GM23248 (cell line): ENCODE measurements at places on chromosomes 6 and 20.

- DNase-seq, result no peak
Observed at GRCh38 chr20:61169874-61170273, 82.2 kb upstream of the CDH4 start.

GRCh38 chr20:64239449-64240242 lies 15.9 kb upstream of the PCMTD2 start:
- no peak for DNase-seq

- DNase-seq, result no peak
Observed at GRCh38 chr6:105256619-105257018, 76.8 kb upstream of the POPDC3 start.

GRCh38 chr6:12275107-12275506 lies 15.1 kb upstream of the EDN1 start:
- DNase-seq, result peak; percentile 30

GRCh38 chr6:254016-254415 lies 38.3 kb upstream of the DUSP22 start:
- peak; percentile 49 for DNase-seq

- no peak for DNase-seq
Observed at GRCh38 chr6:139600919-139601475, 226.5 kb upstream of the CITED2 start.

DNA sequence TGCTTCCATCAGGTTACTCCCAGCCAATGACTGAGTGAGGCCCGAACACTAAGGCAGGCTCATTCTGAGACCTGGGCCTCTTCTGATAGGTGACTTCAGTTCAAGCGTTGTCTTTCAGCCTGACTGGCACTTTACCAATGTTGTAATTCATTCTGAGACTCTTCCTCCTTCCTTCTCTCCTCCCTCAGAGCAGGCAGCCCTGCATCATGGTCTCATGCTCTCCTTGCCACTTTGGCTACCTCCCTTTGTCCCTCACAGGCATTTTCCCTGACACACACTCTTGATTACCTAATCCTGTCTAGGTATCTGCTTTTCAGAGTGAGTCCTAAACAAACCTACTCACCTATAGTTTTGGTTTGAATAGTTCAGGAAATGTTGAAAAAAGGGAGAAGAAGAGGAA lies 12.6 kb upstream of the WFDC12 start:
- no peak for DNase-seq

DNA sequence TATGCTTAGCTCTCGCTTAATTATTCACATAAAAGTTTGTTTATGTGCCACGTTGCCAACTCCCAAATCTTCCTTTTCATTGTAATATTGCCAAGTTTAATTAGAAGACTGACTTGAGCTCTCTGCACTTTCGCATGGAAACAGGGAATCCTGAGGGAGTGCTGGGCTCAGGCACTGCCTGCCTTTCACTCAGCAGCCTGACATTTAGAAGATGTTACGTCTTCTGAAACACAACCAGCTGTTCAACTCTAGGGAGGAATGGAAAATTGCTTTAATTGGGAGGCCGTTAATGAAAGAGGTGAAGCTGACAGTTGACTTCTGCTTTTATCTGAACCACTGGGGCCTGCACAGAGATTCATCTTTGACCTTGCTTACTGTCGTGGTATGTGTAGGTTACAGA lies 77.4 kb upstream of the MTHFD1L start:
- no peak for DNase-seq

GRCh38 chr20:7712661-7713060 lies 227.6 kb downstream of the HAO1 start:
- no peak for DNase-seq

DNA sequence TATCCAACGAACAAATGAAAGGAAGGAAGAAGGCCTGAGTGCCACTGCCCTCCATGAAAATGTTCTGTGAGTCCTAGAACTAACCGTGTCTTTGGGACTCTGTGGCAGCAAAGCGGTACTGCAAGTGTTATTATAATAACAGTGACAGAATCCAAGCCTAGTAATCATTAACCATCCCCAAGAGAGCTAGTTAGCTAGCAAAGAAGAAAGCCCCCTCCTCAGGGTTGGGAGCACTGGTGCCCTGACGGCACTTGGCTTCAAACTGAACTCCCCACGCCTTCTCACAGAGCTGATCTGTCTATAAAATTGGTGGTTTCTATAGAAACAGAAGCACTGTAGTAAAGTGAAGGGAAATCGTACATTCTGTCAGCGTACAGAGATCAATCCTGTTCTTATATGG lies 239.8 kb downstream of the PTPRT start:
- no peak for DNase-seq

- DNase-seq, result no peak
Observed at GRCh38 chr20:60030471-60030870, 72.2 kb downstream of the CDH26 start.

- DNase-seq, result peak; percentile 48
Observed at GRCh38 chr6:14440940-14441781, 323.6 kb downstream of the CD83 start.

- no peak for DNase-seq
Observed at GRCh38 chr6:162899148-162899547, 171.4 kb downstream of the PACRG start.

DNA sequence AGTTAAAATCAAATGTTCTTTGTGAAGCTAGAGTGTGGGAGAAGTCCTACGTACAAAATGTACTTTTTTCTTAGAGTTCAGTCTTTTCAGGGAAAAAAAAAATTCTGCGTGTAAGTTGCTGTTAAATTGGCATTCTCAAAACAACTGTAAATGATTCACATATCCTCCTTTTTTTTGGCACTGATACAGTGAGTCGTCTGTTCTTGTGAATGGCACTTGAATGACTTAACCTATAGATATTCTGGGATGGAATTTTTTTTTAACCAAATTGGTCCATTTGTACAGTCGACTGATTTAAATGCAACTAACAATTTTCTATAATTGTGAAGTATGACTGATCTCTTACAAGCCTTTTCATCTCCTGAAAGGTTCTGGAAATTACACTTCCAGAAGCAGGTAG lies 5.5 kb upstream of the JAG1 start:
- DNase-seq, result no peak

GRCh38 chr6:83879746-83880145 lies 20.3 kb downstream of the CYB5R4 start:
- peak; percentile 35 for DNase-seq

DNA sequence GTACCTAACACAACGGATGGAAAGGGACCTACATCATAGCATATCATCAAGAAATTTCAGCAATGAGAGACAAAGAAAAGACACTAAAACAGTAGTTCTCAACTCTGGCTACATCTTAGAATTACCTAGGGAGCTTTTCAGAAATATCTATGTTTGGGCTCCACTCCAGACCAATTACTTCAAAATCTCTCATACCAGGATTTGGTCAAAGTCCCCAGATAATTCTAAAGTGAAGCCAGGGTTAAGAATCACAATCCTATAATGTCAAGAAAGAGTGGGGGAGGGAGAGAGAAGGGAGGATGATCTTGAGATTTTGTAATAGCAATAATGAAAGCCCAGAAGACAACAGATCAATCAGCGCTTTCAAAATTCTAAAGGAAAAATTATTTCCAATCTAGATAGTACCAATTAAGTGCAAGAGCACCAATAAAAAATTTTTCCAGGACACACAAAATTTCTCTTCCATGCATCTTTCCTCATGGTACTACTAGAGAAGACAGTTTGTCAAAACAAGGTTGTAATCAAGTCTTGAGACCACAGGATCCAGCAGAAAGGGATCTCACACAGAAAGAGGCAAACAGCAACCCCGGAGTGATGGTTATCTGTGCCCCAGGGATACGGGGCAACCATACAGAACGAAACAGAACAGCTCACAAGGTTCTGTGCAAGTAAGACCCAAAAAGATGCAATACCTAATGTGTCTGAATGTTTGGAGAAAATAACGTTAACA lies 152.9 kb upstream of the DST start:
- DNase-seq, result no peak

GRCh38 chr20:50730765-50731054 lies 670 bp upstream of the PARD6B start:
- DNase-seq, result no peak

DNA sequence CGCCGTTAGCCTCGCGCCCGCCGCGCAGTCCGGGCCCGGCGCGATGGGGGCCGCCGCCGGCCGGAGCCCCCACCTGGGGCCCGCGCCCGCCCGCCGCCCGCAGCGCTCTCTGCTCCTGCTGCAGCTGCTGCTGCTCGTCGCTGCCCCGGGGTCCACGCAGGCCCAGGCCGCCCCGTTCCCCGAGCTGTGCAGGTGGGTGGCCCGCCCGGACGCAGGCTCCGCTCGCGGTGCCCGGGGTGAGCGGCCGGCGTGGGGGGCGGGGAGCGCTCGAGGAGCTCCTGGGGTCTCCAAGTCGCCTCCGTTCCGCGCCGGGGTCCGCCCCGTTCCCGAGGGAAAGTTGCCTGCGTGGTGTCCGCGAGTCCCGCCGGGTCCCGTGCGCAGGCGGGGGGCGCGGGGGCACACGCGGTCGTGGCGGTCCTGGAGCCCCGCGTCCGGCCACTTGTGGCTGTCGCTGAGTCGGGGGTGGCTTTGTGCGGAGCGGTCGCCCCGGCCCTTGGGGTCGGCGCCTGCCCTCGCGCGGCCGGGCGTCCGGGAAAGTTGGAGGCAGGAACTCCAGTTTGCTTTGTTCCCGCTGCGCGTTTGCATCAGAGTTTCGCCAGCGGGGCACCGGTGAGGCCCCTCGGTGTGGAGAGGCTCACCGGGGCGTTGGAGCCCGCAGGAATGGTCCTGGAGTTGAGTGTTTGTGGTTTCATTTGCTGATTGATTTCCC lies 476 bp downstream of the IGF2R start:
- peak; percentile 69 for DNase-seq

- peak; percentile 2 for DNase-seq
Observed at GRCh38 chr6:10621213-10621612, 73.2 kb downstream of the C6orf52 start.

GRCh38 chr6:89217299-89217910 lies at the start of gene GABRR1:
GABRR1 (minus strand) TSS chr6:89217358; CDS start chr6:89217322, 36 bp downstream.
- DNase-seq, result peak; percentile 17

- DNase-seq, result peak; percentile 55
Observed at GRCh38 chr20:8385247-8385646, 253.2 kb downstream of the PLCB1 start.

DNA sequence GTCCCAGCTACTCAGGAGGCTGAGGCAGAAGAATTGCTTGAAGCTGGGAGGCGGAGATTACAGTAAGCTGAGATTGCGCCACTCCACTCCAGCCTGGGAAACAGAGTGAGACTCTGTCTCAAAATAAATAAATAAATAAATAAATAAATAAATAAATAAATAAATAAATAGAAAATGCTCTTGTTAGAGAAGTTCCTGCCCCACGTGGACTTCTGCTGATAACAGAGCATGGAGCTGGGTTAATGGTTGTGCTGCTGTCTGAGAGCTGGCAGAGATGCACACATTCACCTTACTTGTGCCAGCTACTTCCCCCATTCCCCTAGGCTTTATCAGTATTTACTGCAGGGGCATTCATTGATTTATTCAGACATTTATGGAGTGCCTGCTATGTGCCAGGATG lies 155.2 kb upstream of the KCNG1 start:
- DNase-seq, result no peak

- no peak for DNase-seq
Observed at GRCh38 chr6:1739220-1739619, 129.5 kb downstream of the FOXC1 start.
